ENCODE measurements at places on chromosomes 2 and 18. TPM values are rescaled to one million over a fixed set of nuclear protein-coding genes. Genes with fewer than 3 reads are reported as not detected.

Gene MROH2A
- total RNA-seq, result not detected

Gene NFATC1
- total RNA-seq, result 2.7 TPM

Gene LRATD1
- total RNA-seq, result 83.0 TPM

Gene COL4A4
- 1.5 TPM for total RNA-seq

Gene B3GNT7
- total RNA-seq, result 4.6 TPM

Gene UGT1A5
- not detected for total RNA-seq

Gene DSG4
- total RNA-seq, result not detected

Gene TMEM163
- 21.0 TPM for total RNA-seq

Gene NYAP2
- 7.7 TPM for total RNA-seq

Gene VWA3B
- total RNA-seq, result 0.61 TPM

Gene DSG1
- total RNA-seq, result not detected

Gene LIMS3
- not detected for total RNA-seq

Gene TRABD2A
- total RNA-seq, result 10.8 TPM

Gene KIF5C
- 503 TPM for total RNA-seq

Gene TXNDC9
- total RNA-seq, result 16.0 TPM

Gene CD8B
- not detected for total RNA-seq

Gene AQP12A
- not detected for total RNA-seq

Gene VWC2L
- total RNA-seq, result 6.7 TPM

Gene POMC
- total RNA-seq, result 0.54 TPM

Gene GALR1
- 3.7 TPM for total RNA-seq

Gene HMSD
- 0.59 TPM for total RNA-seq

Gene CDH7
- total RNA-seq, result 7.8 TPM

Gene PARD3B
- 11.4 TPM for total RNA-seq

Gene FLACC1
- total RNA-seq, result 10.5 TPM

Gene GREB1
- 38.1 TPM for total RNA-seq

Gene RBKS
- 2.9 TPM for total RNA-seq

Gene TPO
- total RNA-seq, result 1.00 TPM

Gene HOXD9
- not detected for total RNA-seq

Gene ADRA2B
- total RNA-seq, result 0.63 TPM

Gene ACOXL
- total RNA-seq, result not detected

Gene RND3
- 8.3 TPM for total RNA-seq

Gene C2orf72
- 73.2 TPM for total RNA-seq

Gene RAPGEF4
- total RNA-seq, result 246 TPM

Gene SLC5A7
- 0.14 TPM for total RNA-seq

Gene SMYD1
- 1.3 TPM for total RNA-seq

Gene HOXD11
- not detected for total RNA-seq

Gene STEAP3
- total RNA-seq, result 2.8 TPM

Gene SATB2
- total RNA-seq, result 149 TPM

Gene PSMA8
- not detected for total RNA-seq

Gene SERPINB7
- total RNA-seq, result not detected

Gene ITGAV
- total RNA-seq, result 69.8 TPM

Gene LOXHD1
- 0.73 TPM for total RNA-seq

Gene SGPP2
- total RNA-seq, result 28.6 TPM

Gene SP140
- 9.3 TPM for total RNA-seq

Gene UCN
- total RNA-seq, result 8.0 TPM

Gene LRP1B
- total RNA-seq, result 75.3 TPM

Gene COPS9
- total RNA-seq, result 246 TPM
